ENCODE measurements at places on chromosomes 16 and 17.

GRCh38 chr17:74598346-74599022 is 6.4 kb upstream of the CD300LD start:
- no peak for DNase-seq

DNA sequence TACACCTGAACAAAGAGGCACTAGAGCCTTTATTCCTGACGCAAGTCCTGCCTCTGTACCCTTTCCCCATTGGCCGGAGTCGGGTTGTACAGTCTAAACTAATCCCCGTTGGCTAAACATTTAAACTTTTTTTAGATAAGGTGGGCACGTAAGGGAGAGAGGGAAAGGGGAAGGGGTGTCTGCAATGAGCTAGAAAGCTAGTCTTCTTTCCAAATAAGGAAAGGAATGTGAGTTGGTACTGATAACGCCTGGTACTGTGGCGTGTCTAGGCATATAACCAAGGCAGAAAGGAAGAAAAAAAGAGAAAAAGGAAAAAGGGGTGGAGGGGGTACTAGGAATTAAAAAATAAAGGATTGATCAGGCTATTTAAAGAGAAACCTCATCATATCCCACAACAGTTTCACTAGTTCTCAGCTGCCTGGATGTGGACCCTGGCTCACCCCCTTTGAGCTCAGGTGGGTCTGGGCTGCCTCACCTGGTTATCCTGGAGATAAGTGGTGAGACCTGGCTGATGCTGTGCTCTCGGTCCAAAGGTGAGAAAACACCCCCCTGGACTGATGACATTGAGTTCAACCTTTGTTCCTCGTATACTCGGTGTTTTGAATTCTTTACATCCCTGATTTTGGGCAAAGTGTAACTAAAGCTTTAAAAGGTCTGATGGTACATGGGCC is 90.9 kb upstream of the EEF2KMT start:
- DNase-seq, result no peak

GRCh38 chr16:84071121-84071520 is 28.5 kb upstream of the SLC38A8 start:
- no peak for DNase-seq

DNA sequence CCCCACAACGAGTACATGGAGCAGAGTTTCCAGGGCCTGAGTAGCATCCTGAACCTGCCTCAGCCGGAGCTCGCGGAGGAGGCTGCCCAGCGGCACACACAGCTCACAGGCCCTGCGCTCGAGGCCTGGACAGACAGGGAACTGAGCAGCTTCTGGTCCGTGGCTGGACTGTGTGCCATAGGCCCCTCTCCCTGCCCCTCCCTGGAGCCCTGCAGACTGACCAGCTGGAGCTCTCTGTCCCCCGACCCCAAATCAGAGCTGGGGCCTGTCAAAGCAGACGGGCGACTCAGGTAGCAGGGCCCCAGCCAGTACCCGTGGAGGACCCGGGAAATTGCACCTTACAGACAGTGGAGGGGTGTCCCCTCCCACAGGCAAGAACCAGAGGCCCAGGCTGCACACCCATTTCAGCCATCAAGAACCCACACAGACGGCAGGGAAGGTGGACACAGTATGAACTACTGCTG is 13.0 kb downstream of the MRPL27 start:
- no peak for DNase-seq

- no peak for DNase-seq
Measured at GRCh38 chr17:18889658-18890057, 31.7 kb downstream of the PRPSAP2 start.

DNA sequence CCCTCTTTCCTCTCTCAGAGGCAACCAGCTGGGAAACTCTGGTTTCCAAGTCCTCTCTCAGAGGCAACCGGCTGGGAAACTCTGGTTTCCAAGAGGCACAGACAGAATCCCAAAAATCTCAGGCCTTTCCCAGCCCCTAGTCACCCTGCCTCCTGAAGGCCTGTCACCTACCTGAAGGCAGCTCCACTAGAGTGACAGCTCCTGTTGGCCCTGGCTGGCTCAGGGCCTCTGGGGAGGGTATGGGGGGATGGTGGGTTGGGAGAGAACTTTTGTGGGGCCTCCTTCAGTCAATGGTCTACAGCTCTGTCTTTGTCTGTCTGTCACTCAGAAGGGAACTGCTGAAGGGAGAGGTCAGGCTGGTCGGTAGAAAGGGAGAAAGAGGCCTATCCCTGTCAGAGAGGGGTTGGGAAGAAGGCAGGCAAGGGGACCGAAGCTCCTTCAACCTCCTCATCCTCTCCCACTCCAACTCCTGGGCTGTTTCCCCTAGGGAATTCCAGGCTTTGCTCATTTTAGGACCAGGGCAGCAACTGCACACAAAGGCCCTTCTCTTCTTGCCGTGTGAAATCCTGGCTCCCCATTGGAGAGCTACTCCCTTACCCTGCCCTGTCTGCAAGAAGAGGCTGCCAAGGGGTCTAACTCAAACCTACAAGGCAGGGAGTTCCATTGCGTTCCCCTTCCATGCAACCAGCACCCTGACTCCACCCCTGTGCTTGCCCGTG is 23.6 kb downstream of the COPZ2 start:
- no peak for DNase-seq

DNA sequence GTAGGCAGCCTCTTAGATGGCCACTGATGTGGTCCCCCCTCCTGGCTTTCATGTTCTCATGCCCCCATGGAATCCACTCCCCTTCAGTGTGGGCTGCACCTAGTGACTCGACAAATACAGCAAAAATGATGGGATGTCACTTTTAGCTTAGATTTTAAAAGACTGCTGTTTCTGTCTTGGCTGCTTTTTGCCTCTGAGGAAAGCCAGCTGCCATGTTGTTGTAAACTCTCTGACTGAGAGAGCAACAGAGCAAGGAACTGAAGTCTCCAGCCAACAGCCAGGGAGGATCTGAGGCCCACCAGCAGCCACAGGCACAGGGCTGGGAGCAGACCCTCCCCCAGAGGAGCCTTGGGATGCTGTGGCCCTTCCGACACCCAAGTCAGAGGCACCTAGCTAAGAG is 60.6 kb upstream of the MARCHF10 start:
- no peak for DNase-seq

DNA sequence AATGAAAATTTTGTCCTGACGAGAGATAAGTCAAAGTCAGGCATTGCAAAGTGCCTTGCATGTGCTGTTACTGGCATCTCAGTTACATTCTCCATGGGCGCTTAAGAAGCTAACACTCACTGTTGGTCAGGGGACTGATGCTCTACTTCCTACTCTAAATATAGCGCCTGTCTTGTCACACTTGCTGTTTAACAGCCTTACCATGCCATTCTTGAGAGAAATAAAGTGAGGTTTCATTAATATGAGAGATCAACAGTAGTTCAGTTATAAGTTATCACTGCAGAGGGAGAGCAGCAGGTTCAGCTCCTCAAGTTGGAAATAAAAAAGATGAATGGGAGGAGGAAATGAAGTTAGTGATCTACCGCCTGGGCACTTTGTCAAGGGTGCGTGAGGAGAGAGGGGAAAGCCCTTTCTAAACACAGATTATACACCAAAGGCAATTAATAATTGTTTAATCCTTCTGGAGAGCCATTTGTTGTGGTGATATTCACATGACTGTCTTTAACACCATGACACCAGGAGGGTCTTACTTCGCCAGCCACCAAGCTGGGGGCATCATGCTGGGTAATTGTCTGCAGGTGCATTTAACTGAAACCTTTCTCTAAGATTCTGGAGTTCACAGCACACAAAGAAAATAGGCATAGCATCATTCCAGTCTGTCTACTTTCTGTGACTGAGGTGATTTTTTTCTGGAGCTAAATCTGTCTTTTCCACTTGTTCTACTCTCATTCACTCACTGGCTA is 568.7 kb upstream of the HSBP1 start:
- DNase-seq, result no peak

DNA sequence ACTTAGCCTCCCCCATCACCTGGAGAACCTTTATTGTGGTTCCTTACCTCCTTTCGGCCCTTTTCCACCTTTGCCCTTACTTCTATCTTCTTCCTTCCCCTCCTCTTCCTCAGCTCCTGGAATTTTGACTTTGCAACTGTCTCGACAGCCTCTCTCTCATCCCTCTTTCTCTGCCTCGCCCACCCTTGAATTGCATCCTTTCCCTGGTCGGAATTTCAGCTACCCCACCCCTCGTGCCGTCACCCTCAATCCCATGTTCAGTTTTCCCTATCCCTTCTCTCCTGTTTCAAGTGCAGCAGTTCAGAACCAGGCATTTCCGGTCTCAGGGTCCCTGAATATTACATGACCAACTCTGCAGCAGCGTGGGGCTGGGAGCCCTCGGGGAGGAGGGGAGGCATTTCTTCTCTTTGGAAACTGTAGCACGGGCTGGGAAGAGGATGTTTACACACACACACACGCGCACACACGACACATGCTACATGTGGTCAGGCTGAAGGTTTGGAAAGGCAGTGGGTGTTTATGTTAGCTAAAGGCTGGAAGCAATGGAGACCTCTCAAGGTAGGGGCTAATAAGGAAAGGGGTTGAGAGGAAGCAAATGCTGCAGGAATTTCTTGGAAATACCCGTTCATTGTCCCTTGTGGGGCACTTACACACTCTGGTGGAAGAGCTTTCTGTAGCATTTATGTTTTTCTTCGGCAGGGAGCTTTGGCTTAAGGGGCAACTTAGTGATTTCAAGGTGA is 971 bp downstream of the MINK1 start:
- DNase-seq, result no peak

DNA sequence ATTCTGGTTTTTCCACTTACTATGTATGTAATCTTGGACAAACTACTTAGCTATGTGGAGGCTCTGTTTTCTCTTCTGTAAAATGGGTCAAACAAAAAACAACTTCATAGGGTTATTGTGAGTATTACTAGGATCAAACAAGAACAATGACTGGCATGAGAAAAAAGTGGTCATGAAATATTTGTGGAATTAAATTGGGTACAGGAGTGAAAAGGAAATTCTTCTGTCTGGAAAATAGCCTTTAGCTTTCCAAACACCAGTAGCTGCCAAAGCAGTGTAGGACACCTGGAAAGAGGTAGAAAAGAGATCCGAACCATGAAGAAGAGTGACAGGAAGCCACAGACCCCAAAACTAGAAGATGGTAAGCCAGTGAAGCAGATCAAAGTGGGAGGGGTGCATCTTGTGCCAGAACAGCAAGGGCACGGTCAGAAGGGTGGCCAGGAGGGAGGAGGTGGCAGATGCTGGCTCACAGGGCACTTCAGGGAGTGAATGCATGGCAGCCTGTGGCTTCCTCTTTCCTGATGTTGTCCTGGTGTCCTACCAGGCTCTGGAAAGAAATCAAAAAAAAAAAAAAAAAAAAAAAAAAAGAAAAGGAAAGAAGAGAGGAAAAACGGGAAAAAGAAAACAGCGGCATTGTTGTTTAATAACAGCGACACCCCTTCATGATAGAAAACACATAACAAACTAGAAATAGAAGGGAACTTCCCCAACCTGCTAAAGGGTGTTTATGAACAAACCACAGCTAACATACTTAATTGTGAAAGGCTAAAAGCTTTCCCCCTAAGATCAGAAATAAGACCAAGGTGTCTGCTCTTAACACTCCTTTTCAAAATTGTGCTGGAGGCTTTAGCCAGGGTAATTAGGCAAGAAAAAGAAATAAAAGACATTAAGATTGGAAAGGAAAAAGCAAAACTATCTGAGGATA is 67.9 kb downstream of the PCTP start:
- no peak for DNase-seq

DNA sequence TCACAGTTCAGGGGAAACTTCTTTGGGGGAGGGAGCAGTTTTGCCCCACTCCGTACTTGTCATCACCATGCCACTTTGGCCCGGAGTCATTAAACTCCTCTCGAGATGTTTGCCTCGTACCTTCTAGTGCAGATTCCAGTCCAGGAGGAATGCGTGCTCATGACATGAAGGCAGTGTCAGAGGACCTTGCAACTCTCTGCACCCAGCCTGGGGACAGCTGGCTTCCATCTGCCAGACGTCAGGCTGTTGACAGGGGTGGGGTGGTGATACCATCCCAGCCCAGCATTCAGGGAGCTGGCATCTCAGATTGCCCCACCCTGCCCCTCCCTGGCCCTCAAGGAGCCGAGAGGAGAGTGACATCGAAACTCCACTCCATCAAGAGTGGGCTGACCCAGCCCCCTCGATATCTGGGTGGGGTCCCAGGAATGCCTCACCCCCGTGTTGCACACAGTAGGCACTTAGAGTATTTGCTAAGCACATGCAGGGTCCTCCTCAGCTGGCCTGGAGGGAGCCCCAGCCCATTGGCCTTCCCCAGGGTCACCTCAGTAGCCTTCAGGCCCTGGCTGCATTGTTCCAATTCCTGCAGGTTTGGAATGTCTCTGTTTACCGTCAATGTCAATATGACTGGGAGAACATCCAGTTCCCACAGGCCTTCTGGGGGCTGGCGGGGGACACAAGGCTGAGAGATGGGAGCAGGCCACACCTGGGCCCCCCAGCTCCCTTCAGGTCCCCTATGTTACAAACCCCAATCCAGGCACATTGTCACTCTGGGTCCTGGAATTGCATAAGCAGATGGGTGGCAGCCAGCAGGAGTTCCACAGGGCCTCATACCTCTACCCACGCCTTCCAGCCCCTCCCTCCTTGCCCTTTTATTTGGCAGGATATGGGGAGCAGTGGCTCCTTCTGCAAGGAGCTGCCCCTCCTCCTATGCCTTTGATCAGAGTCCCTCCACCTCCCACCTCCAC is 21.3 kb upstream of the EMP2 start:
- DNase-seq, result no peak

DNA sequence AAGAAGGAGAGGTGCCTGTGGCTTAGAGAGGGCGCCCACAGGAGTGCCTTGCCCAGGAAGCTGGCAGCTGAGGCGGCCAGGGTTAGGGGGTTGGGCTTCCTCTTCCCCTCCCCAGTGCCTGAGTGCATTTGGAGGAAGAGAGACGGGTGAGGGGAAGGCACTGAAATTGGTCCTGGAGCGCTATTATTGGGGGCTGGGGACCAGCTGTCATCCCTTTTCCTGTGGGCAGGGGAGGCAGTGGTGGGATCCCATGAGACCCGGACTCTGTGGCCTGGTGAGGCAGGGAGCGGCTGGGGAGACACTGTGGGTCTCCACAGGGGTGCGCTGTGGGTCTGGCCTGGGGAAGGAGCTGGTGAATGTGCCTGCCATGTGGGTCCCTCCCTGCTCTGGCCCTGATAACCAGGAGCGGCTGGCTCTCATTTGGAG is 259.7 kb downstream of the SEC14L1 start:
- DNase-seq, result peak; percentile 71

Measured in T-helper 17 cell (primary cell).